ENCODE measurements at places on chromosomes 3 and 15.

DNA sequence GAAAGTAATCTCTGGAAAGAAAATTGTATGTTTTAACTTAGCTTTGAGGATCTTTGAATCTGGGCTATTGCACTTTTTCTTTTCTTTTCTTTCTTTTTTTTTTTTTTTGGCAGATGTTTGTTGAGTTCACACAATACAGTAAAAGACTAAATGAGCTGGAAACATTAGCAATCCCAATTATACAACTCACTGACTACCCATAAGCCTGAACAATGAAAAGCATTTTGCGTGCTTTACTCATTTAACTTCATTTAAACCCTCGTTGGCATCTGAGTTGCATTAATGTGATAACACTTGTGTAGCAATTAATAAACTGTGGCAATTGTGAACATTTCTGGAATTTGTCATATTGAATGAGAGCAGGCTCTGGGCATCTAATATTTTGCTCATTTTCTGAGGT, 269.4 kb upstream of the RBMS3 start:
- no peak for DNase-seq

GRCh38 chr15:72685301-72685924, 569 bp downstream of the HIGD2B start:
- DNase-seq = no peak

DNA sequence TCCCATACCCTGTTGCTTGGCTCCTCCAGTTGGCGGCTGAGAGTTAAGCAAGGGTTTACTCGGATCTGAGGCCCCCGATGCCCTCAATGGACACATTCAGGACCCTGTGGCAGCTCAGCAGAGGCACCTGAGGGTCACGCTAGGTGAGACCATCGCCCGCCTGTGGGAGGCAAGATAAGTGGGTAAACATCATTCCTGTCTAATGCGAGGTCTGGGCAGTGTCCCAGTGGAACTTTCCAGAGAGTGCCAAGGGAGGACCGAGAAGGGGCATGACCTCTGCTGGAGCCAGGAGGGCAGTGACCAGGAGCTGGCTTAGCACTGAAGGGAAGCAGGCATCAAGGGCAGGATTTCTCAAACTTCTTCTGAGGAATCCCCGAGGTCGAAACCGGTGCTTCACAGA, 65.4 kb upstream of the SEC61A1 start:
- no peak for DNase-seq

DNA sequence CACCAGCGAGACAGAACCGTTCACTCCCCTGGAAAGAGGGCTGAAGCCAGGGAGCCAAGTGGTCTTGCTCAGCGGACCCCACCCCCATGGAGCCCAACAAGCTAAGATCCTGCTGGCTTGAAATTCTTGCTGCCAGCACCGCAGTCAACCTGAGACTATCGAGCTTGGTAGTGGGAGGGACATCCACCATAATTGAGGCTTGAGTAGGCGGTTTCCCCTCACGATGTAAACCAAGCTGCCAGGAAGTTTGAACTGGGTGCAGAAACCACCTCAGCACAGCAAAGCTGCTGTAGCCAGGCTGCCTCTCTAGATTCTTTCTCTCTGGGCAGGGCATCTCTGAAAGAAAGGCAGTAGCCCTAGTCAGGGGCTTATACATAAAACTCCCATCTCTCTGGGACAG, 151.0 kb downstream of the MBNL1 start:
- no peak for DNase-seq

DNA sequence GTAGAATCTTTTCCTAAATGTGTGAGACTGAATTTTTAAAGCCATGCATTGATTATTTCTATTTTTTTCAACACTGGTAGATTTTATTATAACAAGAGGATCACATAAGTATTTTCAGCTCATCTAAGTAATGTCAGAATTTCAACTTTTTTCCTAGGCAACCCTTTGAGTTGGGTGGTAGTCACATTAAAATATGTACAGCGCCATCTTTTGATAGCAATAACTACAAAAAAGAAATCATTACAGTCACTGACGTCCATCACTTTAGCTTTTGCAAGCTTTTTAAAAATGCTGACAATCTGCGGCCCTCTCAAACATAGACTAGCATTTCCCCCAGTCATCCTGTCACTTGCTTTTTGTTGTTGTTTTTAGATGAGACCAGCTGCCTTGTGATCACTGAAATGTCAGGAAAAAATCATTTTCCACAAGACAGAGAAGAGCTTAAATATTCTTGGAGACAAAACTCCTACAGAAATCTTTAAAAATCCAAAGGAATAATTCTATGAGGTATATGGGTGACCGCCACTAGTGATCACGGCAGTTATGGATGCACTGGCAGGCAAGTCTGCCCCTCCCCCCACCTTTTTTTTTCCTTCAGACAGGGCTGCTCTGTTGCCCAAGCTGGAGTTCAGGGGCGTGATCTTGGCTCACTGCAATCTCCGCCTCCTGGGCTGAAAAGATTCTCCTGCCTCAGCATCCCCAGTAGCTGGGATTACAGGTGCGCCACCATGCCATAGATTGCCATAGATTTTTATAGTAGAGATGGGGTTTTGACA, 384.0 kb upstream of the KCNMB2 start:
- no peak for DNase-seq

GRCh38 chr15:43991206-43991605, 164.4 kb downstream of the WDR76 start:
- DNase-seq = no peak

DNA sequence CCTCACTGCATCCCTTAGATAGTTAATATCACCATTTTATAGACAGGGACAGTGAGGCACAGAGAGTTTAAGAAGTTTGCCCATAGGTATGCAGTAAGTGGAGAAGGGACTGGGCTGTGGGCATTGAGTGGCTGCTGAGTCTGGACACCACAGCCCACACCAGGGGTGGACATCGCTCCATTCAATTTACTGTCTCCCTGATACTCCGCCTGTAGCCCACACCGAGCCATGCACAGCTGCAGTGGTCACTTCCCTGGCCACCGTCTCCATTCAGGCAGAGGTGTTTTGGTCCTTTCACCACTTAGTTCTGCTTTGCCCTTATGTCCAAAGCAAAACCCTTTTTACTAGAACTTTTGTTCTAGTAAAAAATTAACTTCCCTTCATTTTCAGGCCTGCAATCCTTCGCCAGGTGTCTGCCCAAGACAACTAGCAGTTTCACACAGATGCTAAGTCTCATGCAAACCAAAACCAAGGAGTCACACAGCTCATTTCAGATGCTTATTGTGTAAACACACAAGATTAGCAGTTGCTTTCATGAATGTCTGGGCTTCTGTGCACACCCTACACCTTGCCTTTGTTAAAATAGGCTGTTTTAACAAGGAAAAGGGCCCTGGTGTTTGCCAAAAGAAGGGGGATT, 30.1 kb downstream of the ZNF35 start:
- no peak for DNase-seq

- DNase-seq = no peak
Observed at GRCh38 chr3:144343777-144344176, 372.2 kb downstream of the DIPK2A start.

- DNase-seq = no peak
Observed at GRCh38 chr15:29616512-29616911, 205.8 kb downstream of the TJP1 start.

DNA sequence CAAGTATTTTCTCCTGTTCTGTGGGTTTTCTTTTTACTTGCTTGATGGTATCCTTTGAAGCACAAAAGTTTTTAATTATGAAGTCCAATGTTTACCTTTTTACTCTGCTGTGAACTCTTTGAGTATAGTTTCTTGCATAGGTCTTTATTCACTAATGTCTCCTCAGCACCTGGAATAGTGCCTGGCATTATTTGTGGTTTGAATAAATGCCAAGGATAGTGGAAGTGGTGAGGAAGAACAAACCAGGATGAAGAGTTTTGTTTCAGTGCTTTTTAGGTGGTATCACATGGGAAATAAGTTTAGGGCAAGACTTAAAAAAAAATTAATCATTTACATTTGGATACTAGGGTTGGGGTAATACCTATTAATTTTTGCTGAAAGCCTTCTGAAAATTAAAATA, 25.7 kb downstream of the GPD1L start:
- DNase-seq = no peak

- DNase-seq = no peak
Observed at GRCh38 chr3:53643757-53644156, 149.3 kb downstream of the CACNA1D start.

DNA sequence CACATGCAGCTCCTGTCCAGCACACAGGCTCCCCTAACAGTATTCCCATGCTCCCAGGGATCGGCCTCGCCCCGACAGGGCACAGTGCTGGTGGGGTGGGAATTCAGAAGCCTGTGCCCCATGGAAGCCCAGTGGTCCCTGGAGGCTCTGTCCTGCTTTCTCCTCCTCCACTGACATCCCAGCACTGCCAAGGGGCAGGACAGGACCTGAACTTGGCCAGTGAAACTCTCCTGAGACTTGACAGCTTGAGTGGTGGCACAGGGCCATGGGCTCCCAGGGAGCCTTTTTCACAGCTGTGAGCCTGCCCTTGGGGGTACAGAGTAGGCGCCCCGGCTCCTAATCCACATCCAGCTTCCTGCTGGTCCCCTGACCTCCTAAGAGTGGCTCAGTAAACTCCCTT, 38.4 kb downstream of the IQSEC1 start:
- DNase-seq = no peak

DNA sequence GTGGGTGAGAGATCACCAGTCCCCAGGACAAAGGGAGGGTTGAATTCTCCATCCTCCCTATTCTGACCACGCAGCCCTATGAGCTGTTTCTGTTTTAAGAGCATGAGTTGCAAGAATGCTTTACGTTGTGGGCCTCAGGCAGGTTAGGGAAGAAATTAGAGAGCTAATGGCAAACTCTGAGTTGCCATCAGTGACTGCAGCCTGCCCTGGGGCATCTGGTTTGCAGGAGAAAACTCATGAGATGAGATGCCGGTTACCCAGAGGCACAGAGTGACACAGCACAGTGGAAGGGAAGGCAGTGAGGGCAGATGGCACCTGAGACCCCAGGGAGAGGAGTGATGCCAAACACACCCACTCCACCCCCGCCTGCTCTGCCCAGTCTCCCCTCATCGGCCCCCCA, 265.3 kb downstream of the CD47 start:
- DNase-seq = no peak

DNA sequence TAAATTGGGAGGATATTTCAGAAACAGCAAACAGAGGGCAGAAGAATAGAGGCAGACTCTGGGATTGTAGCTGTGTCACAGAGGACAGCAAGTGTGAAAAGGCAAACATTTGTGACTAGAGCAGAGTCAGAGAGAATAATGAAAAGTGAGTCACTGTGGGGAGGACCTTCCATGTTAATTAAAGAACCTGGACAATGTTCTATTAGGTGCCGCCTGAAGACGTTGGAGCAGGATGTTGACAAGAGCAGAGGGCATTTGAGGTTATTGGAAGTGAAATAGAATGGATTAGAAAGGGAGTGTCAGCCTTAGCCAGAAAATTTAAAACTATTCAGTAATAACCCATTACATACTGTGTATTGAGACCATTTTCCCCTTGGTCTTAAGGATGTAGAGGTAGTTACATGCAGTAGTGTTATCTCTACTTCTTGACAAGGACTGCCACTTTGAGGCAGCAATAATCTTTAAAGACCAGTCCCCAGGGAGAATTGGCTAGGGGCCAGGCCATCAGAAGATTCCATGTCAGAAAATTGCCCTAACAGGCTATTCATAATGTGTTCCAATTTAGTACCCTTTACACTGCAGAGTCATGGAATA, 5.8 kb downstream of the ACKR2 start:
- DNase-seq = no peak

GRCh38 chr3:98587654-98588053, 5.8 kb downstream of the CPOX start:
- no peak for DNase-seq

DNA sequence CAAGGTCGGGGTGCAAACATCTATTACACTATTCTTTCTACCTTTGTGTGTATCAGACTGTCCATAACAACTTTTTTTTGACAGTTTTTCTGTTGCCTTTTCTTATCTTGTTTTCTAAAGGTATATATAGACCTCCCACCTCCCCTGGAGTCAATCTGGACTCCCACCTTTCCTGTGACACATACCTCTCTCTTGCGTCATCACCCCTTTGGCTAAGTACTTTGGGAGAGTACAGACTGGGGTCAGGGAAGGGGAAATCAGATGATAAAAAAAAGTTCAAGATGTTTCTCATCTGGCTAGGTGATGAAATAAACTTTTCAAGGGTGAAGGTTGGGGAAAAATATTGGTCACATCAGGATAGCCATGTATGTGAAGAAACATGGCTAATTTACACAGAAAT, 17.2 kb downstream of the TSPAN3 start:
- DNase-seq = no peak

GRCh38 chr15:89500397-89501270, 4.3 kb upstream of the RHCG start:
- DNase-seq = no peak

DNA sequence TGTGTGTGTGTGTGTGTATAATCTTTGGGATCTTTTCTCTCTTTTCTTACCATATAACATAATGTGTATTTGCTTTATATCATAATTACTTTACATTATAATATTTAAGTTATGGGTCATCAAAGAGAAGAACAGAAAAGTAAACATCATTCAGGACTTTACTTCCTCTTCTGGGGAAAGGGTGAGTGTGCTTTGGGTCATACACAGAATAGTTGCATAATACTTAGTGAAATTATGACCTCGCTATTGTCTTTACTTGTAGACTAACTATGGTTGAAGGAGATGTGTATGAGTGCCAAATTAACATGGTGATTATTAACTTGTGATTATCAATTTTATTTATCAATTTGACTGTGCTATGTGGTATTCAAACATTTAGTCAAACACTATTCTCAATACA, 1086.9 kb downstream of the DIPK2A start:
- DNase-seq = peak; percentile 28

DNA sequence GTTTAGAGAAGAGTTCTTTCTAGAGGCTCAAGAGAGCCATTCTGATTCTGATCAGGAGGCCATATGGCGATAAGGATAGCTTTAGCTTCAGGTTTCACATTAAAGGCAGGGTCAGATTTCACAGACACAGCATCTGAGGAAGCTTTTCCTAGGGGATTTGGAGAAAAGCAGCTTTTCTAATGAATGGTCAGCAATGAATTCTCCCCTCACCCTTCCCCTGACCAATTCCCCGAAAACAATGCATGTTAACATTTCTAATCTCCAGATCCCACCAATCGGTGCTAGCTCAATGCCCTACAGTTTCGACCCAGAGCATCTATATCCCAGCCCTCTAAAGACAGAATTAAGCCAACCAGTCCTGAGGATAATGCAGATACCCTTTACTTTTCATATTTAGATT, 9.8 kb downstream of the AGBL1 start:
- DNase-seq = no peak

DNA sequence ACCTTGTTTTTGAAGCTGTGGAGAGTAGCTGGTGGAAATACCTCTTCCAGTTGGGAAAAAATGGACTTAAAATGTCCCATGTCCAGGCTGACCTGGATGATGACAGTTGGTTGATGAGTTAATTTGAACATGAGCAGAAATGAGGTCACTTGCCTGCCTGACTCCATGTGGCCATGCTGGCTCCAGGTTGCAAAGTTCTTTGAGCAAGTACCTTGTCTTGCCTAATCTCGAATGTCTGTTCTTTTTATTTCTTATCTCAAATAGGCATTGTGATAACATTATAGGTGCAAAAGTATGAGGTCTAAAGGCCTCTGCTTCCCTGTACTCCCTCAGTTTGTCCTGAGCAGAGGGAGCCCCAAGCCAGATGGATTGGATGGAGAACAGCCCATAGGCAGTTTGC, 9.0 kb downstream of the MAPKBP1 start:
- DNase-seq = peak; percentile 37

GRCh38 chr3:72052841-72053409, 268.0 kb upstream of the PROK2 start:
- DNase-seq = peak; percentile 45
